ENCODE measurements at places on chromosomes 2 and 18.

DNA sequence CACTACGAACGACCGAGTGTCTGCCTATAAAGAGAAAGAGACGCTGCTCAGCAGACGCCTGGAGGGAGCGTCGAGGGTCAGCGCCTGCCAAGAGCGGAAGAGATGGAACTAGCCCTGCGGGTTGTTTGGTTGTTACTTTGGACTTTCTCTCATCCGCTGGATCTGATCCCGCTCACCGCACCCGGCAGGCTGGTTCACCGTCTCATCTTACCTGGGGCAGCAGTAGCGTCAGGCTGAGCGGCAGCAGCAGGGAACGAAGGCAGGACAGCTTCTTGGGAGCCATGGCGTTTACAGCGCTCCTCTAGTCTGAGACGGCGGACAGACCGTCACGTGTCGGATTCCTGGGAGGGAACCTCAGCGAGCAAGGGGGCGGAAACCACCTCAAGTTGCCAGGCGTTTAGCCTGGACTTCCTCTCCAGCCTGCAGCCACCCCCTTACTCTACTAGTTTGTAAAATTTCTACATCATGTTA, 1.9 kb downstream of the GLB1L start:
- DNase-seq: no peak

DNA sequence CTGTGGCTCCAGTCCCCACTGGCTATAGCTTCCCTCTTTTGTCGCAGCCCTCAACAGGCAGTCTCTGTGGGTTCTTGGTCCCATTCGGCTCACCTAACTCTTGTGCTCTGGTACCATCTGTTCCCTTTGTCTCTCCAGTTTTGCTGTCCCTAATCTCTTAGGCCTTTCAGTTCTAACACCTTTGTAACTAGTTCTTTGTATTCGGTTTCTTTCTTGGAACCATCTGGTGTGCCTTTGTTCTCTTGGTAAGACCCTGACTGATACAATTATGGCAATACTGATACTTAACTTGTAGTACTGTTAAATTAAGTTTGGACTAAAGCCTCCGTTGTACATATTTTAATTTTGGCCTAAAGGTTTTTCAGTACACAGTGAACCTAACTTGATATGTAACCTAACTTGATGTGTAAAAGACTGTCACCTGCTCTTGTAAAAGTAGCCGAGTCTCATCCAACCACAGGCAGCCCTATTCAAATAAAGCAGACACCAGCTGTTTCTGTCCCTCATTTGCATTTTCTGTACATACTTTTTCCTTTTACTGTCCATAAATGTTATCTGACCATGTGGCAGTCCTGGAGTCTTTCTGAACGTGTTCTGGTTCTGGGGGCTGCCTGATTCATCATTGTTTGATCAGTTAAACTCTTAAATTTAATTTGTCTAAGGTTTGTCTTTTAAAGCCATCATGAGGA, 4.8 kb upstream of the MRPL44 start:
- DNase-seq: peak; percentile 63

DNA sequence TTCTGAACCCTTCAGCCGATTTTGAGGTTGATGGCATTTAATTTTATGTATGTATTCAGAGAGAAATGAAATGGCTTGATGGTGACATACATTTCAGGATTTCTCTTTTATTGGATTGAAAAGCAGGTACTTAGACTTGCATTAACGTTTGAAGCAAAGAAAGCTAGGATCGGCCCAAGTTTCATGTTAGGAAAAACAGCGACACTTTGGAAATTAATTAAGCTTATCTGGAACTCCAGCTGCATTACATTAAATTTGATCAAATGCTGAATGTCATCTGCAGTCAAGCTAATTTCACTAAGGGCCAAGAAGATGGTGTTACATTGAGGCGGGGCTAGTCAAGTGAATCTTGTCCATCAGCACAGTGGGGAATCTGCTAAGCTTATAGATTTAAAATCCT, 441.8 kb downstream of the IRS1 start:
- DNase-seq: no peak

GRCh38 chr2:37625156-37625555, 46.3 kb downstream of the CDC42EP3 start:
- no peak for DNase-seq

DNA sequence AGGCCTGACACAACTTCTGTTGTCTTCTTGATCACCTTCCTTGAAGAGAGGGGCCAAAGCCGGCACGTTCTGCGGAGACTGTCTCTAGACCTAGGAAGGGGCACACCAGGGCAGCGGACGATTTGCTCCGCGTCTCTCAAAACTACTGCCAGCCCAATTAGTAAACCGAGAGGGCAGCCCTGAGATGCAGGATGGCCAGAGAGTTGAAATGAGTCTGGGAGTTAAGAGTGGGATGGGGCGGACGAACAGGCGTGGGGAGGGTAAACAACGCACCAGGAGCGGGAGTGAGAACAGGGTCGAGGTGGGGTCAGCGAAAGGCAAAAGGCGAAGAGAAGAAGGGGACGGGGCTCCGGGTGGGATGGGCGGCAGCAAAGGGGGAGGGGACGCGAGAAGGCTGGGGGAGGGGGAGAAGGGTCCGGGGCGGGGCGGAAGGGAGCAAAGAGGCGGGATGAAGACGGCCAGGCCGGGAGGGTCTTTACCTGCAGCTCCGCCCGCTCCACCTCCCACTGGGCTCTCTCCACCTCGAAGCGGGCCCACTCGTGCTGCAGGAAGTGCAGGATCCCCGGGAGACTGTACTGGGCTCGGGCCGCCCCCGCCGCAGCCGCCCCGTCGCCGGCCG, 476 bp downstream of the STRN start:
- peak; percentile 80 for DNase-seq

DNA sequence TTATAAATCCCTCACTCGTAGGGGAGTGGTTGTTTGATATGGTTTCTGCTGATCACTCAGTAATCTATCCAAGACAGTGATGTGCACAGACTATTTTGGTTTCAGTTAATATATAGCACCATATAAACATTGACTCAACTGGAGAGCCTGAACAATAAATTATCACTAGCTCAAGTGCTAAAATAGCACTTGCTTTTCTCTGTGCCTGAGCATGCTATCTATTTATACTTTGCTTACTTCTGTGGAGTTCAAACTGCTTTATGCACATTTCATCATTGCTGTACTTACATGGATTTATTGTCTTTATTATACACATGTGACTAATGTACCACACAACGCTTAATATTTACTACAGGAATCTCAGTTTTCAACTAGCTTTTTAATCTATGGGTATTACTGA, 133.6 kb downstream of the BCL2 start:
- DNase-seq: no peak

DNA sequence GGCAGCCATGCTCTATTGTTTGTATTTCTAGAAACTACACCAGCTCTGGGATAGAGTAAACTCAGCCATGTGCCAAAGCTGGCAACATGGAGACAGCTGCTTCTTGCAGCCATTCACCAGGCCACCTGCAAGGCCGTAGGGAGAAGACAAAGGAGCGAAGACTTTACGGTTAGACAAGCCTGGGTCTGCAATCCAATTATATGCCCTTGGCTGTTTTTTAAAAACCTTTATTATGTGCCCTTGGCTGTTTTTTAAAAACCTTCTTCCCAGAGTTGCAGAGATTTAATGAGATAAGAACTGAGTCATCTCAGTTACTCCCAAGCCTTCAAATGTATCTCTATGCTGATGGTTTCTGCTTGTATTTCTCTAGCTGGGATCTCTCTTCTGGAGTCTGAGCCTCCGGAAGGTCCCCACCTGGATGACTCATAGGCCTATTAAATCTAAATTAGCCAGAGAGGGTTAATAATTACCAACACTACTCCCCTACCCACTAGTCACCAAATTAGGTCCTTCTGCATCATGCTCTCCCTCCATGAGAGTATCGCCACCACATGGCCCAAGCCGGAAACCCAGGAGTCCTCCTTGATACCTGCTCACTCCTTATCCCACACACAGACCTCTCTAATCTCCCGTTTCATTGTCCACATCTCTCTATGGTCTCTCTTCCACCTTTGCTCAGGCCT, 17.5 kb upstream of the DPP4 start:
- DNase-seq: peak; percentile 55

GRCh38 chr2:23684395-23685176, 242.3 kb downstream of the ATAD2B start:
- peak; percentile 58 for DNase-seq

- DNase-seq: no peak
Measured at GRCh38 chr2:71457923-71458322, 4.6 kb downstream of the DYSF start.

DNA sequence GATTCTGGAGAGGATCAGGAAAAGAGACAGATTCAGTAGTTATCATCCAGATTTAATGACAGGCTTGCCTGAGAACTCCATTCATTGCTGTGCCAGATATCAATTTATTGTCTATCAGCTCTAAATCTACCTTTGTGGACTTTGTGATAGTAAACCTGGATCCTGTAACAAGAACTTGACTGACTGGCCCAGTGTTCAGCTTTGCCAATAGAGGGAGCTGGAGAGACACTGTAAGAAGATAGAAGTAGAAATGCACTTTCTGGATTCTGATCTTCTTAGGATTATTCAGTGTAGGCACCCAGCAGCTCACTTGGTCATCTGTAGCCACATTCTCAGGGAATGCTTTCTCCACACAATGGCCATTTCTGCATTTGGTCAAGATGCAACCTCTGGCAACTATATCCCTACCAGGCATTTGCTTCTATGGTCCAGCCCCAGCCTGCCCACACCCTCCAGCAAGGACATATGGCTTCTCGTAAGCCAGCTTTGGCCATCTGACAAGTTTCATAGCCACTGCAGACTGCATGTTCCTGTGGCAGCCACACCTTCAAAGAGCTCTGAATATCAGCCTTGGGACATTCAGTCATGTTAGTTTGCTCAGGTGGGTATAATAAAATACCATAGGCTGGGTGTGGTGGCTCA, 6.1 kb upstream of the SERPINB8 start:
- DNase-seq: peak; percentile 73

GRCh38 chr2:172480301-172481218, 53.2 kb downstream of the ITGA6 start:
- DNase-seq: no peak

- DNase-seq: no peak
Measured at GRCh38 chr2:11050565-11050964, 104.7 kb upstream of the SLC66A3 start.

GRCh38 chr2:241780939-241781569, 4.4 kb downstream of the GAL3ST2 start:
- no peak for DNase-seq

DNA sequence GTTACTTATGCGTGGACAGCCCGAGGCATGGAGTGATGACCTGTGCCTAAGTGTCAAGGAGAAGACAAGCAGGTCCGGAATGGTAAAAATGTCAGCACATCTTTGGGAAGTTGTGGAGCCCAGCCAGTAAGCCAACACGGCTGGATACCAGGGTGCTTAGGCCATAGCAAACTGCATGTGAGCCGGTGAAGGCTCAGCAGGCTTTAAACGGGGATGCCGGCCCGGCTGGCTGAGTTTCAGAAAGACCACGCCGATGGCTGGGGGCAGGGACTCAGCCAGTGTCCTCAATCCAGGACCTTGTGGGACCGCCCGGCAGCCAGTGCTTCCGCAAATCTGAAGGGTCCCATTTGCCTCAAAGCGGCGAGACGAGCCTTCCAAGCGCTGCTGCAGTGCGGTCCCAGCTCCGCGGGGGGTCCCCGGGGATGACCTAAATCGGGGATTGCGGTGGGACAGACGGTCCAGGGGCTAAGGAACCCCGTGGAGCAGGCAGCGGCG, 946 bp upstream of the AGAP1 start:
- peak; percentile 57 for DNase-seq

- no peak for DNase-seq
Measured at GRCh38 chr2:207275779-207276178, 110.0 kb upstream of the KLF7 start.

DNA sequence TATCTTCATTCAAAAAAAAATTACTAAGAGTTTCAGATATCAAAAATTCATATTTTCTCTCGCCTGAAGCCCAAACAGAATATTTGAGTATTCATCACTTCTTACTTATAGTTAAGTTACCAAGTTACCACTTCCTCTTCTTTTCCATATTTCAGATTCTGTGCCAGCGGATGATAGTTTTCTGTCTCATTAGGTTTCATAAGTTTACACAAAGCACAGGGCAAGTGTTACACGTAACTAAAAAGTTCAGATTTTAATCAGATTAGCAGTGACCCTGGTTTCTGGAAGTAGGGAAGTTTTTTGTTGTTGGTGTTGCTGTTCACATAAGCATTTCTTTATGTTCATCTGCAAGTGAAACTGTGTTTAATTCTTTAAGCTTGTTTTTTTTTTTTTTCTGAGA, 10.2 kb downstream of the AFTPH start:
- no peak for DNase-seq

DNA sequence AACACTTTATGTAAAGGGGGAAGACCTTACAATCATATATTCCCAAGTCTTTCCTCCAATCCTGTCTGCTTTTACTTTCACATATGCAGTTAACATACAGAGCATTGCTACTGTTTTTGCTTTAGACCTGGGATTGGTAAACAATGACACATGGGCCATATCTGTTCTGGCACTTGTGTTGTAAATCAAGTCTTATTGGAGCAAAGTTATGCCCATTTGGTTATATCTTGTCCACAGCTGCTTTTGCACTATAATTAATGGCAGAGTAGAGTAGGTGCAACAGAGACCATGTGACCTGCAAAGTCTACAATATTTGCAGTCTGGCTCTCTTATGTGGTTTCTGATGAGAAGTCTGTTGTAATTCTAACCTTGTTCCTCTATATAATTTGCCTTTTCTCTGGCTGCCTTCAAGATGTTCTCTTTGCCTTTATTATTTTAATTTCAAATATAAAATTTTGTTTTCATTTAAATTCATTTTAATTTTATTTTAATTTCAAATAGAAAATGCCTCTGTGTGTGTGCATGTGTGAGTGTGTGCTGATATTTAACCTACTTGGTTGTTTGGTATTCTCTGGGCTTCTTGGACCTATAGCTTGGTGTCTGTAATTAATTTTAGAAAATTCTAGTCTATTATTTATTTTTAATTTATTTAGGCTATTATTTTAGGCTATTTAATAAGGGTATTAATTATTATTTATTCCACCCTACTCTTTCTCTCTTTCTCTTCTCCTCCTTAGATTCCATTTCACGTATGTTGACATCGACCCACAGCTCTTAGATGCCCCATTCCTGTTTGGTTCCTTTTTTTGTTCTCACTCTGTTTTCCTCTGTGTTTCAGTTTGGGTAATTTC, 16.8 kb upstream of the LPIN1 start:
- DNase-seq: no peak

GRCh38 chr2:187774551-187775071, 220.4 kb upstream of the TFPI start:
- DNase-seq: no peak

- peak; percentile 52 for DNase-seq
Measured at GRCh38 chr18:13558124-13558523, 168.2 kb downstream of the FAM210A start.

DNA sequence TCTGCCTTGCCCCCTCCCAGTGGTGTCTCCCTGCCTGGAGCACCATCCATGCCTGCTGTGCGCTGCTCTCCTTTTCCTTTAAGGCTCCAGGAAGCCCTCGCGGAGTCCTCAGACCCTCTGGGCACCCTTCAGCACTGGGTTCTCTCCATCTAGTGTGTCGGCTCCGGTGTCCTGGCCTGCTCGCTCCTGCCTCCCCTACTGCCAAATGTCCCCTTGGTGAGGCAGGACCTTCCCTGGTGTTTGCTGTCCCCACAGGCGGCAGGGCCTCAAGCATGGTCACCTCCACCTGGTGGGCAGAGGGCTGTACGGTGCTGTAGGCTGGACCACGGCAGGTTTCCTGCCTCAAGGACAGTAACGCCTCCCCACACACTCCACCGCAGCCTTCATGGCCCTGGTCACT, 90.2 kb downstream of the DGKD start:
- DNase-seq: no peak

GRCh38 chr2:152127628-152128027, 28.8 kb upstream of the CACNB4 start:
- DNase-seq: no peak

- DNase-seq: no peak
Measured at GRCh38 chr2:202965810-202966460, 48.7 kb upstream of the NBEAL1 start.

All from WERI-Rb-1 (cell line).